NCI-H774 (cell line): ENCODE measurements at places on chromosomes 2 and 18.

DNA sequence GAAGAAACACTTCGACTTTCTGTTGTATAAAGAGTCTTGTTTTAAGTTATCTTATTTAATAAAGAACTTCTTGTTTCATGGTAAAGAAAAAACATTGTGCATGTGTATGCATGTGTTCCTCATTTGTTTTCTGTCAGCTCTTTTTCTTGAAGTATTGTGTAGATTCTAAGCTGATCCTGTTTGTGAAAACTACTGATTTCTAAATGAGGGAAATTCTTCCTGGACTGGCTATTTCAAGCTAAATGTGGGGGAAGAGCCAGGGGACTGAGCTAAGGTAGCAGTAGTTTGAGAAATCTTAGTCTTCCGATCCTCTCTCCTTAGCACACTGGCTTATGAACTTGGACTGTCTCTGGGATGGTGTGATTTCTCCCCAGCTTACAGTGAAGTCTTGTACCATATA lies 56.4 kb upstream of the RBMS1 start:
- no peak for DNase-seq

DNA sequence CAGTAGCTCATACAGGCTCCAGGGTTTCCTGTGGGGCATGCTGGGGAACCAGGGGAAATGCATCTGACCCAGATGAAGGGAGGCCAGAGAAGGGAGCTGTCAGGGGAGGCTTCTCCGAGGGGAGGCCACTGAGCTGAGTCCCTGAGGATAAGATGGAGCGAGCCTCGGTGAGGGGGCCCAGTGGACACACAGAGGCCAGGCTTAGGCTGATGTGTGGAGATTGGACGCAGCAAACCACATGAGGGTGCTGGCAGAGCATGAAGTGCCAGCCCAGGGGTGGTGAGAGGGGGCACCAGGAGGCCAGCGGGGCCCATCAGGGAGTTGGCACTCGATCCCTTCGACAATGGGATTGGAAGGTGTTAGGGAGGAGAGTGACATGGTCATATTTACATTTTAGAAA lies 235.0 kb downstream of the KLHL29 start:
- DNase-seq = no peak

DNA sequence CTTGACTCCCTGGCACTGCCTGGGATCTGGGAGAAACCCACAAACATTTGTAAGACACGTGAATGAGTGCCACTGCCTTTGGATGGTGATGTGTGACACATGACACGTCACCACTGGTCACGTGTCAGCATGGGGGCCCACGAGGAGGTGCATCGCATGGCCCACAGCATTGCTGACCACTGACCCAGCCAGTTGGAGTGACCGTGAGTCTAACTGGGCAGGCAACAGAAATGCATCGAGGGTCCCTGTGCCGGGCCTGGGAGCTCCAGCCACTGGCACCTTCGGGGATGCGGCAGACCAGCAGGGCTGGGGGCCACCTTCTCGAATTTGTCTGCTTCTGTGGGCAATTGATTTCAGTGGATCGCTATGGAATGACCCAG lies 121.9 kb upstream of the HDAC4 start:
- no peak for DNase-seq

GRCh38 chr2:211086049-211086448 lies 529.6 kb downstream of the CPS1 start:
- DNase-seq = no peak

DNA sequence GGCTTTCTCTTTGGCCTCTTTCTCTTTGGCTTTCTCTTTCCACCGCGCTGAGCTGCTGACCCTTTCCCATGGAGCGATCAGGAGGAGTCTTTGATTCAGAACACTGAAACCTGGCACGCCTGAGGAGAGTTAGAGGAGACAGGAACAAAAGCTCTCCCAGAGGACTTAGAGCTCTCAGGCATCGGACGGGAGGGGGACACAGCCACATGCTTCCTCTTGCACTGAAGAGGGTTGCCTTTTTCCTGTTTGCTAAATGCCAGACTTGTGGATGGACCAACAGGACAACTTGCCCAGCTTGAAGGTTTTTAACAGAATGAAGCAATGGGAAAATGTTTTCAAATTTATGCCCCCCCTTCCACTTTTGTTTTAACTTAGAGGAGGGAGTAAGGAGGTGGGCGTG lies 3.6 kb upstream of the PTPN18 start:
- DNase-seq = no peak

DNA sequence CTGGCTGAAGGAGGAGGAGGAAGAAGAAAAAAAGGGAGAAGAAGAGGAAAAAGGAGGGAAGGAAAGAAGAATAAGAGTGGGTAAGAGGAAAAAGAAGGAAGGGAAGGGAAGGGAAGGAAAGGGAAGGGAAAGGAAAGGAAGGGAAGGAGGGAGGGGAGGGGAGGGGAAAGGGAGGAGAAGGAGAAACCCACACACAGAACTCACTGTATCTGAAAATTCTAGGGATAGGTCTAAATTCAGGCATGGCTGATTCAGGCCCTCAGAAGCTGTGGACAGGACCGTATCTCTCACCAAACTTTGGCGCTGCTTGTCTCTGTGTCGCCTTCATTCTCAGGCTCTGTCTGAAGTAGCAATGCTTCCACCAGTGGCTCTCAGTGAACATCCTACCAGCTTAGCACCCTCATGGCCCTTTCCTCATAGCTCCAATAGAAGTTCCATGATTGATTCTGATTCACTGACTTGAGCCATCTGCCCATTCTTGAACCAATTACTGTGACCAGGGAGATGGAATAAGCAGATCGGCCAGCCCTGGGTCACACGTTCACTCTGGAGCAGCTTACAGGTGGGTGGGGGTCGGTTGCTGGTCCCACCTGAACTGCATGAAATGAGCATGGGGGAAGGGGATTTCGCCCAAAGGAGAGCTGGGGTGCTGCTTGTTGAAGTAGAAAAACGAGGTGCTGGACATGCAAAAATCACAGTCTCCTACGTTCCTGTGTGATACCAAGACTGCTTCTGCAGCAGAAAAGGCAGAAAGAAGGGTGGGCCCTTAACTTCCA lies 59.7 kb downstream of the TTC32 start:
- no peak for DNase-seq

- no peak for DNase-seq
Measured at GRCh38 chr18:32899819-32900218, 127.0 kb upstream of the KLHL14 start.

GRCh38 chr2:214604861-214605260 lies 194.0 kb downstream of the VWC2L start:
- DNase-seq = no peak

GRCh38 chr18:22783662-22784076 lies 149.5 kb upstream of the RBBP8 start:
- no peak for DNase-seq

DNA sequence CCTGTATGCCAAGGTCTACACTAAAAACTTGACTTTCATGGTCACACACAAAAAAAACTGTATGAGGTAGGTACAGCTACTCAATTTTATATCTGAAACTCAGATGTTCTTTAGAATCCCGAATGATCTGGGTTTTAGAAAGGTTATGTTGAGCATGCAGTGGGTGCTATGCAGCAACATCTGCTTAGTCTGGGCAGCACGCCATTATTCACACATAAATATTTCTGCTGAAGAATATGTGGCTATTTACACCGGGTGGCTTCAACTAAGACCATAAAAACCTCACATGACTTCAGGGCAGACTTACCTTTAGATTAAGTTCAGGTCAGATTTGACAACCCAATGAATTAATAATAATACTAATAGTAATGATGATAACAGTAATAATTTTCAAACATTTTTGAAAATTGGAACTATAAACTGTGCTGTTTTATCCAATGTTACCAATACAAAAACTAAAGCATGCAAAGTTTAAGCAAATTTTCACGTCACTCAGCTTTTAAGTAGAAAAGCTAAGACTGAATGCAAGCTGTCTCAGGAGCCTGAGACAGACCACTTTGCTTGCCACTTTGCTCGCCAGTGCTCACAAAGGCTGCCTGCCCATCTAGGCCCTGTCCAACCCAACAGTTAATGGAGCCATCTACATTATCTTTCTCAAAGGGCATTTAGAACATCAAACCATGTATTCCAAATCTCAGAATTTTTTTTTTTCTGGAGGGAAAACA lies 292.0 kb downstream of the CNTNAP5 start:
- no peak for DNase-seq

- DNase-seq = no peak
Measured at GRCh38 chr18:60019463-60019840, 119.7 kb downstream of the PMAIP1 start.

- DNase-seq = no peak
Measured at GRCh38 chr18:711310-711656, 1.1 kb downstream of the ENOSF1 start.

GRCh38 chr2:15732341-15733077 lies 140.8 kb downstream of the DDX1 start:
- DNase-seq = no peak
